ENCODE measurements at places on chromosomes 12 and 14.

- DNase-seq: no peak
These were observed 10.0 kb downstream of the SMIM41 start for GRCh38 chr12:52089491-52089890.

DNA sequence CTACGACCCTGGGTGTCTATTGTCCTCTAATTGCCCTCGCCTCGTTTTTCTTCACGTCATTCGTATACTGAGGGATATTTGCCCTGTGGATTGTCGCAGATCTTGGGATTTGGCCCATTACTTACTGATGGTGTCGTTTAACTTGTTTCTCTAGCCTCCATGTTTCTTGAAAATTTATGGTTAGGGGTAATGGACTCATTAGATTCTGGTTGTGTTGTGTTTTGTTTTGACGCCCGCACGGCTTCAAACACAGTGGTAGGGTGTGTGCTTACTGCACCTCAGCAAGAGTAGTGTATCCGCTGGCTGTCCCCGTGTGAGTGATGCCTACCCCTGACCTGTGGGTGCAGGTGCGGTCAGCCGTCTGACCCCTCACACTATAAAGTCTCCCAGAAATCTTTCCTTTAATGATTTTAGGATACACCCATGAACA, 874 bp upstream of the RNU6-8 start:
- DNase-seq: no peak

DNA sequence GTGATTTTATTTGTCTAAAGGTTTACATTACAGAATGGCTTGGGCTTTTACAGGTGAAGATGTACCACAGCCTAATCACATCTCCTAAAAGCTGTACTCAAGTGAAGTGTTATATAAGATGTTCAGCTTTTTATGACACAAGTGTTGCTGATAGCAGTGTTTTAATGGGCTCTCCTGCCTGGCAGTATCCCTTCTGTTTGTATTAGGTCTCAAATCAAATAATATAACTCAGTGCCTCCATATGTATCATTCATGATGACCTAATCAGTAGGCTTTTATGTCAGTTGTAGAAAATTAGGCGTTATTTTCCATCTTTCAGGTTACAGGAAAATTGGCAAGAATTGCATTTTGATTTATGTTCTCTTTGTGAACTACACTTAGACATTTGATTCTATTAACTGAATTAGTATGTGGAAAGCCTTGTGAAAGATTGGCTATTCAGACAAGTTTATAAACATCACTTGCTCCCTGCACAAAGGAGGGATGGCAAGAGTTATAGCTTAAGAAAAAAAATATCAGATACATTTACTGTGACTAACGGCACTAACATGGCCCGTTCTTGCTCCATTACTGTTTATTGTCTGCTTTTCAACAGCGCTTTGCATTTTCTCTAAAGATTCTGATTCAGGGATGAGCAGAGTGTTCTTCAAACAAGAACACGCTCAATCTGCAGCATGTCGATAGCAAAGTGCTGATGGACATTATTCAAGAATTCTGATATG, 143.7 kb upstream of the DIO2 start:
- no peak for DNase-seq

GRCh38 chr14:35480119-35480769, 53.7 kb upstream of the INSM2 start:
- no peak for DNase-seq

- DNase-seq: no peak
These were observed 62.0 kb downstream of the ST8SIA1 start for GRCh38 chr12:22272335-22273151.

GRCh38 chr12:91947459-91947858, 198.2 kb downstream of the BTG1 start:
- no peak for DNase-seq

GRCh38 chr14:61681413-61681812, 13.9 kb upstream of the HIF1A start:
- no peak for DNase-seq

GRCh38 chr12:77120156-77121085, 55.1 kb upstream of the E2F7 start:
- DNase-seq: peak; percentile 74

DNA sequence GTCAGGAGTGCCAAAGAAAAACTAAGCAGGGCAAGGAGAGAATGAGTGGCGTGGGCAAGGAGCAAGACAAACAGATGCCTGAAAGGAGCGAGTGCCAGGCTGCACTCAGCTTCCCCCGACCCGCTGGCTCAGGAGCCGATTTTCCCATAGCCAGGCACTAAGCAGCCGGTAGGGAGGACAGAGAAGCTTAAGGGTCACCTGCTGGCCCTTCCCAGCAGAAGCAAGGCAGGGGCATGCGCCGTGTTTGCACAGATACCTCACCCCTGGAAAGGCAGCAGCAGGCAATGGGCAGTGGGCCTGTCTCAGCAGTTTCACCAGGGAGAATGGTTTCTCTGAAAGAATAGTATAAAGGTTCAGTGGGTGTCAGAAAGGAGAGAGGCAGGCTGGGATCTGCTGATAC, 104.9 kb upstream of the FKBP4 start:
- no peak for DNase-seq

DNA sequence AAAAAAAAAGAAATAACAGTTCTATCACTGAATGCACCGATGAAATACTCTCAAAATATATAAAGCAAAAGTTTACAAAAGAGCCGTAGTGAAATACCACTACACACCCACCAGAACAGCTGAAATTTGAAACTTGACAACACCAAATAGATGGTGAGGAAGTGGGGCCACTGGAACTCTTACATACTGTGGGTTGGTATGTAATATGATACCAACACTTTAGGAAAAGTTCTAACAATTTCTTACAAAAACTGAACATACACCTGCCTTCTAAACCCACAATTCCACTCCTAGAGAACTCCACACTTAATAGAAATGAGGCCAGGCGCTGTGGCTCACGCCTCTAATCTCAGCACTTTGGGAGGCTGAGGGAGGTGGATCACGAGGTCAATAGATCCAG, 14.1 kb downstream of the EIF5 start:
- DNase-seq: no peak

- peak; percentile 4 for DNase-seq
These were observed 135.9 kb upstream of the NTF3 start for GRCh38 chr12:5295996-5296395.

DNA sequence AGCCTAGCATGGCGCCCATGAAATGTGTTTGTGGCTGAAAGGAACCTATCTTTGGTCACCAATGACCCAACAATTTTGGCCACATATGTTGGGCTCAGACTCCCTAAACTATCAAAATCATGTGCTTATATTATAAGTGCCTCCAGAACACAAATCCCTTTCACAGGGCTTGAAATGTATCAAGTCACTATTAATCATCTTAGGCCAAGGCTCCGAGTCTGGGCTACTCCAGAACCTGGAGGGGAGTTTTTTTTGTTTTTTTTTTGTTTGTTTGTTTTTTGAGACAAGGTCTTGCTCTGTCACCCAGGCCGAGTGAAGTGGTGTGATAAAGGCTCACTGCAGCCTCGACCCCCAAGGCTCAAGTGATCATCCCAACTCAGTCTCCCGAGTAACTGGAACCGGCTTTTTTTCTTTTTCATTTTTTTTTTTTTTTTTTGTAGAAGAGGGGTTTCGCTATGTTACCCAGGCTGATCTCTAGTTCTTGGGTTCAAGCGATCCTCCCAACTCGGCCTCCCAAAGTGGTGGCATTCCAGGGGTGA, 989 bp upstream of the DRAM1 start:
- no peak for DNase-seq

DNA sequence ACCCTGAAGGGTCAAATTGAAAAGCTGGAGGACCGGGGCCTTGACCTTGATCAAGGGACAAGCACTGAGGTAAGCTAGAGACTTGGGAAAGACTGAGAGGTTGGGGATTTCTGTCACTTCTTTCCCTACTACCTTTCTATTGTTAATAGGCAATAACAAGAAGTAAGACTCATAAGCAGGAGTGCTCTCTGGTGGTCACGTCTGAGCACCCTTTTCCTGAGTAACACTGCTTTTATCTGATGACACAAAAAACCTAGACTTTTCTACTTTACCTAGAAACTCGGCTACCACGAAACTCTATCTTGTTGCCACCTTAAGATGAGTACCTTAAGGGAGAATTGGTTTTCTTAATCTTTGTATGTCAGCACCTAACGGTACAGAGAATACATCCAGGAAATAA, 35.5 kb upstream of the PPFIBP1 start:
- no peak for DNase-seq

DNA sequence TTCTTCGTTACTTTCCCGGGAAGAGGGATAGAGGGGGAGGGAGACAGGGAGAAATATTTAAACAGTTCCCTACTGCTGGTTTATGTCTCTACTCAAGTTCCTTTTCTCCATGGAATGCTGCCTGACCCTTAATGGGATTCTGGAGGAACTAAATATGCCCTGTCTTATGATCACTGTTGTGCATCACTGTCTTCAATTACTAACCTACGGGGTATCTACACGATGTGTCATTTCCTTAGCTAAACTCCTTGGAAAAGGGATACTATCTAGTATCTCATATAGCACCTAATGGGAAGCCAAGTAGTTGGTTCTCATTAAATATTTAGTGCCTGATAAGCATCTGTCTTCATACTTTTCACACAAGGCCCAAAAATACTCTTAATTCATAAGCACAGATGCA, 37.5 kb upstream of the FBLN5 start:
- DNase-seq: peak; percentile 62

DNA sequence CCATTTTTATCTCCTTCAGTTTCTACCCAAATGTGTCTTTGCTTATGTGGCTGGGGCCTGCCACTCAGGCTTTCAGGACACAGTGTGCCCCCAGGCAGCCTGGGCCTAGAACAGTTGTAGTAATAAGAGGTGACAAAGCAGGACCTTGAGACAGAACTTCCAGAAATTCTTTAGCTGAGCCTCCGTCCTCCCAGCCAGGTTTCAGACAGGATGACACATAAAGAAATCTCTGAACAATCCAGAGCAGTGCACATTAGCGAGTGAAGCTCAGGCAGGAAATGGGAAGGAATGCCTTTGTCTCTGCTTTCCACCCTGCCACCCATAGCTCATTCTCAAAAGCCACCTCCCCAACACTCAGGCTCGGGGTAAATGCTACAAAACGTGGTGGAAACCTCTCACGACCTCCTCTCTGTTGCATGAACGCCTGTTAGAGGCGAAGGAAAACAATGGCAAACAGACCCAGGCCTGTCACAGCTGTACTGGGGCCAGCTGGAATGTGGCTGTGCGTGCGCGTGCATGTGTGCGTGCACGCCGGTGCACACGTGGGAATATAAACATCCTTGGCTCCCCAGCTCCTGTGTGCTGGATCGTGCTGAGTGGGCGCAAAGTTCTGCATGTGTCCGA, 286.7 kb downstream of the ZFP36L1 start:
- DNase-seq: peak; percentile 82

DNA sequence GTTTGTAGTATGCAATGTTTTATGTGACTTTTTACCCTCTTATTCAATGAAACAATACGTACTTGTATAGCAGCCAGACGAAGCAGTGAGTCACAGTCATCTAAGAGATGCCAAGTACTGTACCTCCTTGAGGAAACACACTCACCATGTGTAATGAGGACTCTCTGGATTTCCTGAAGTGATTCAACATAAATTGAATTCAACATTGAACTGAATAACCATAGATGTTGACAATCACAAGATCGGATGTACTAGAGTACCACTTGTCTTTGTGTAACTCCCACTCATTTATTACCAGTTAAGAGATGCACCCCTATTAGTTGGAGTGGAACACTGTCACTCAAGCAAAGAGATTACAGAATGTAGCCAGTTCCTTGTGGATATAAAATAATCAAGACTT, 175.2 kb upstream of the HMGA2 start:
- peak; percentile 97 for DNase-seq

DNA sequence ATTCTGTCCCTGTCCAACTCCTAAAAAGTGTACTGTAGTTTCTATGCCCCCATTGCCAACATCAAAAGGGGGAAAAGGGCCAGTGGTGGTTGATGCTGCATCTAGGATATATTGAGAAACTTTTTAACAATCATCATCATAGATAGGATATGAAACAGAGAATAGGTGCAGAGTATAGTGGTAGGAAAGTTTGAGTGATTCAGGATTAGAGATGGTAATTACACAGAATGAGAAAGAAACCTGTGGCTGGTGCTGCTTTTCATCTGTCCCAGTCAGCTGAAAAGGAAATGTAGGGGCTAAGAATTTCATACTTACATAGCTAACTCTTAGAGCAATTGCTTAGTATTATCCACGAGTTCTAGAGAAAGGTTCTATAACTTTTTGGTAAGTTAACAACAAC, 67.6 kb downstream of the GTF2A1 start:
- no peak for DNase-seq

GRCh38 chr12:129771238-129771637, 132.6 kb downstream of the TMEM132D start:
- DNase-seq: no peak

DNA sequence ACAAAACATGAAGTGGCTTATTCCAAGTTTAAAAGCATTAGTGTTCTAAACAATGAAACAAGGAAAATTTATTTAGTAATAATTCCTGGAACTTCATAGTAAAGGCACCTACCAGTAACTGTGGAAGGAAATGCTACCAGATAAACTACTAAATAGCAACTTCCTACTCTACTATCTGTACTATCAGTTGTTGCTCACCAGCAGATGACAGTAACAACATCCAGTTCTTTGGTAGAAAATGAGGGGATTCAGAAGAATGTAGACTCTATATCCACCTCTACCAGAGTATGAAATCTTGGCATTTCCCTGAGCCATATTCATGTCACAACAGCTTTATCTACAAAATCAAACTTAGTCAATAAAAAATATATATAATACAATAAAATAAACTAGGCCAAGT, 3.1 kb downstream of the ENTPD5 start:
- no peak for DNase-seq

GRCh38 chr14:44995196-44995595, 33.2 kb downstream of the TOGARAM1 start:
- no peak for DNase-seq

DNA sequence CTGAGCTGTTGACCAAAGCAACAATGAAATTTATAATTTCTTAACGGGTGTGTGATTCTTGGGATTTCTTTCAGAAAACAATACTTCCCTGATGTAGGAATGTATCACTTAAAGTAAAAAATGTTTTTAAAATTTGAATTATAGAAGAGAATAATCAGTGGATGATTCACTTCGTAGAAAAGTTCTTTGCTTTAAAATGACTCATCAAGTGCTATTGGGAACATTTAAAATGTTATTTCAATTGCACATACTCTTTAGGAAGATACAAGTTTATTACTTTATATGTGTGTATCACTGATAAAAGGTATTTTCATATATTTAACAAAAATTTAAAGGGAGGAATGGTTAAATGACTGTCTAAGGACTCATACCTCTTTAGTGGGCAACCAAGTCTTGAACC, 155.3 kb downstream of the PDE3A start:
- peak; percentile 62 for DNase-seq

- no peak for DNase-seq
These were observed 153.2 kb downstream of the C12orf75 start for GRCh38 chr12:105483691-105484090.

- no peak for DNase-seq
These were observed 3.2 kb downstream of the CORO1C start for GRCh38 chr12:108727868-108728735.

DNA sequence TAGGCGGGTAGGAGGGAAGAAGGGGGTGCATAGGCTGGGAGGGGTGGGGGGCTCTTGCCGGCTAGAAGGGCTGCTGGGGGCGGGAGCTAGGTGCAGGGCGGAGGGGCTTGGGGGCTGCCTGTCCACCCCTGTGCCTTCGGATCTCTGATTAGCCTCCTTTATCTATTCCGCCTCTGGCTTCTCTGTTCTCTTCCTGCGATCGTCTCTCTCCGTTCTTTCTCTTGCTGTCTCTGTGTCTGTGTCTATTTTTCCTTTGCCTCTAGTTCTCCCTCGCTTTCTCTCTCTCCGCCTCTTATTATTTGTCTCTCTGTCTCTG, 166.7 kb upstream of the LHX5 start:
- no peak for DNase-seq

- DNase-seq: no peak
These were observed 44.4 kb upstream of the PPP2R5C start for GRCh38 chr14:101716956-101717662.

GRCh38 chr12:75212072-75212471, 2.4 kb upstream of the KCNC2 start:
- no peak for DNase-seq

All from fibroblast of skin of scalp (primary cell).